NCI-H1048 (cell line): ENCODE measurements at places on chromosomes 11 and 22.

GRCh38 chr11:9516113-9516512, 55.3 kb downstream of the ZNF143 start:
- DNase-seq = no peak

DNA sequence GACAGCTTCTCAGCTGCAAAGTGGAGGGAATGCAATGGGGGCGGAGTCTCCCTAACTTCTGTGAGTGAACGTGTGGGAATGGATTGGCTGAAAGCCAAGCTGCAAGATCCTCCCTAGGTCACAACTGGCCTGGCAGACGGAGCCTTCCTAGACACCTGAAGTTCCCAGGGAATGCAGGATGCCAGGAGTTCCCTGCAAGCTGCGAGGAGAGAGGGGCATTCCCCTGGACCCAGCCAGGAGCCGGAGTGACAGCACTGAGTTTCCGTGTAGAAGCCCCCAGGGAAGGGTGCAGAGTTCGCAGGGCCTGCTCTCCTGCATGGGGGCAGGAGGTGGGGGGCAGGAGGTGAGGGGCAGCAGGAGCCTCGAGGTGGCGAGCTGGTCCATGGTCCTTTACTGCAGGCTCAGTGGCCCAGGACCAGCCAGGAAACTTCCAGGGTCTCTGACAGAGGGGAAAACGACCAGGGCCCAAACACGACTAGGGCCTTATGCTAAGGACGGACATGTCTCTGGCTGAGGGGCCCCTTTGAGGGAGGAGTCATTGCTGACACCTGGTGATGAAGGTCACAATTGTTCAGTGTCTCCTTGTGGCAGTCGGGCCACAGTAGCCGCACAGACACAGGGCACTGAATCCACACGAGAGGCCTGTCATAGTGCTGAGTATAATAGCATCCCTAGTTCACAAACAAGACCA, 141.4 kb downstream of the FBXO7 start:
- no peak for DNase-seq

DNA sequence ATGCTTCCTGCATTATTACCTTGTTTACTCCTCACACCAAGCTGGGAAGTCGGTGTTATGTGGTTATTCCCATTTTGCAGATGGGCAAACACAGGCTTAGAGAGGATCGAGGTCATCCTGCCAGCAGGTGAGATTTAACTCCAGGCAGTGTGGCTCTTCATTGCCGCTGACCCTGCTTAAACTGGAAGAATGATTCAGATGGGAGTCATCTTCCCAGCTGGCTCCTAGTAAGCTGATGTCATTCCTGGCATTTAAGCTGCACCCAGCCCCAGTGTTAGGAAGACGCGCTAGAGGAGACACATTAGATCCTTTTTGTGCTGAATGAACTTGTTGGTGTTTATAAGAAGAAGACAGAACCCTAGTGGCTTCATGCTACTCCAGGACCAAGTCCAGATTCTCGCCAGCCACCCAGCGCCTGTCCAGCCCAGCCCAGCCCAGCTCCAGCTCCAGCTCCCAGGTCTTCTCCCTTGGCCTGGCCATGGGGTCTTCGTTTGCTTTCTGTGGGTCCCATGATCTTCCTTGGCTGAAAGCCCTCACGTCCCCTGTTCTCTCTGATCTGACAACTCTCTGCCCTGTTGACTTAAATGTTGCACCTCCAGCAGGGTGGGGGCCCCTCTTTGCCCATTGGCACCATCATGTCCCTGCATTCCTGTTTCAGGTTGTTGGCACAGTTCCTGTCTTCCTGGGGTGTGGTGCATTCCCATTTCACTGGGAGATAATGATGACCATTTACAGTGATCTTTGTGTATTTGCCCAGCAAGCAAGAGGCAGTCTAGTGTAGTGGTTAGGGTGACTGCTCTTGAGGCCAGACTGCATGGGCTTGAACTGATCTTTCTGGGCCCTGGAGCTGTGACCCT, 13.6 kb downstream of the PARVB start:
- DNase-seq = no peak

GRCh38 chr22:29048822-29049654, 12.6 kb downstream of the C22orf31 start:
- no peak for DNase-seq

DNA sequence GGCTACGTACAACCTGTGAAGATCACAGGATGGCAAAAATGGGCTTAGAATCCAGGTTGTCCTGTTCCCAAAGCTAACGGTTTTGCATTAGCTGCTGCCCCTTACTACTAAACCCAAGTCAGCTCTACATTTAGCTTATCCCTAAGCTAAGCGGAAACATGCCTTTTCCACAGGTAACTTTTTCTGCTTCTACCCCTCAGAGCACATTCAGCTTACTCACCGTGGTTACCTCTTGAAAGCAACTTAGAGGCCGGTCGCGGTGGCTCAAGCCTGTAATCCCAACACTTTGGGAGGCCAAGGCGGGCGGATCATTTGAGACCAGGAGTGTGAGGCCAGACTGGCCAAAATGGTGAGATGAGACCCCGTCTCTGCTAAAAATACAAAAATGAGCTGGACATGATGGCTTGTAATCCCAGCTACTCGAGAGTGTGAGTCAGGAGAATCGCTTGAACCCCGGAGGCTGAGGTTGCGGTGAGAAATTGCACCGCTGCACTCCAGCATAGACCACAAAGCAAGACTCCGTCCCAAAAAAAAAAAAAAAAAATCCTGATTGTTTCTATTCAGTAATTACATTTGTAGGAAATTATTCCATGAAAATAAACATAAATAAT, 790 bp upstream of the TMEM41B start:
- no peak for DNase-seq
